NCI-H1417 treated with DMSO at 0.1 percent for 48 hours (cell line): ENCODE measurements at places on chromosomes 6 and 20.

- no peak for DNase-seq
Observed at GRCh38 chr6:150169609-150170008, 26.8 kb downstream of the PPP1R14C start.

DNA sequence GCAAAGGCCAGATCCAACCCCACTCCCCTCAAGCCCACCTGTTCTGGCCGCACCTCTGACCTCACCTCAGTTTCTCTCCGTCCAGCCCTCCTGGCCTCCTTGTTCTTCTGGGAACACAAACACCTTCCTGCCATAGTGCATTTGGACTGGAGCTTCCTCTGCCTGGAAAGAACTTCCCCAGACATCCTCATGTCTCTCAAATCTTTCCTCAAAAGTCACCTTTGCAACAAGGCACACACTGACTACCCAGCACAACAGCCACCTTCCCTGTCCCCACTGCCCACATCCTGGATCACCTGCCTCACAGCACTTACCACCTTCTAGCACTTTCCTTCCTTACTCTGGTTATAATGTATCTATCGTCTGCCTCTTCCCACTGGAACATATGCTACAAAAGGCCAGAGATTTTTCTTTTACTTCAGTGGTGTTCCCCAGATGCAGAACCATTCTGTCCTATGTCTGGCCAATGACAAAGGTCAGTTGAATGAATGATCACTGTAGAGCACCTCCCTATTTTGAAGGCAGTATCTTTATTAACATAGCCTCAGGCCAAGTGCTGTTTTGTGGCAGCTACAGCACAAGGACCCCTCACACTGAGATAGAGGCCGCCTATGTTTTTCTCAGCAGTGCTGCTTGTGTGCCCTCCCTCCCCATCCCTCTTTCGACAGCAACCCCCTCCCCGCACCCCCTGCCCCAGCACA lies 4.1 kb downstream of the HLA-B start:
- DNase-seq = no peak

DNA sequence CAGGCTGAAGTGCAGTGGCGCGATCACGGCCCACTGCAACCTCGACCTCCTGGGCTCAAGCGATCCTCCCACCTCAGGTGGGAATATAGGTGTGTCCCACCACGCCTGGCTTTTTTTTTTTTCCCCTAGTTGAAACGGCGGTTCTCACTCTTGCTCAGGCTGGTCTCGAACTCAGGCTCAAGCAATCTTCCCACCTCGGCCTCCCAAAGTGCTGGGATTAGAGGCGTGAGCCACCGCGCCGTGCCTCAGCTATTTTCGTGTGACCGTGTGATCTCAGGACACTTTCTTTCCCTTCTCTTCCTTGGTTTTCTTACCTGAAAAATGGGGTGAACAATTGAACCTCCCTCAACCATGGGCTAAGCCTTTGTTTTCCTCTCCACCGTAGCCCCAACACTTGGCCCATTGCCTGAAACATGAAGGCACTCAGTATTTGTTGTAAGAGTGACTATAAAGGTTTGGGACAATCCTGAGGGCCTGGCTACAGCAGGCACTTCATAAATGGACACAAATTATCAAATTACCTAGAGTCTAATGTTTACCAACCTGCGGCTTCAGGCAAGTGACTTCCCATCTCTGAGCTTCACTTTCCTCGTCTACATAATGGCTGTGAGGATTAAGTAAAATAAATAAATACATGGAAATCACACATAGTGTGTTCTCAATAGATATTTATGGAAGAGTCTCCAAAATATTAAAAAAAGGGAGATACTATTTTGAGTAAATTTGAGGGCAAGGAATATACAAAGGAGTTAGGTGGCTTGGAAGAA lies 31.4 kb upstream of the ID1 start:
- peak; percentile 79 for DNase-seq

- no peak for DNase-seq
Observed at GRCh38 chr20:13212750-13213149, 8.3 kb upstream of the ISM1 start.

DNA sequence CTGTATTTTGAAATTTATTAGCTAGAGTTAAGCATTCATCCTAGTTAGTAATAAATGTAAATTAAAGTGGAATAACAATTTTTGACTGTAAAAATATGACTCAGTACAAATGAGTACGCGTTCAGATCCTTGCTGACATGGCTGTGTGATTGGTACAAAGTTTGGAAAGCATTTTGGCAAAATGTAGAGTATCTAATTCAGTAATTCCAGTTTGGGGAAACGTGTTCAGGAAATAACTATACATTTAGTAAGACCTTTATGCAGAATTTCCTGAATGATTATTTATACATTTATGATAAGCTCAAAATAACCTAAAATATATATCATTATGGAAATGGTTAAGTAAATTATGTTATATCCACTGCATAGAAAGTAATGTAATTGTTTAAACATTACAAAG lies 8.0 kb downstream of the VTA1 start:
- DNase-seq = no peak

GRCh38 chr6:28664870-28665396 lies 139.3 kb downstream of the GPX5 start:
- no peak for DNase-seq

DNA sequence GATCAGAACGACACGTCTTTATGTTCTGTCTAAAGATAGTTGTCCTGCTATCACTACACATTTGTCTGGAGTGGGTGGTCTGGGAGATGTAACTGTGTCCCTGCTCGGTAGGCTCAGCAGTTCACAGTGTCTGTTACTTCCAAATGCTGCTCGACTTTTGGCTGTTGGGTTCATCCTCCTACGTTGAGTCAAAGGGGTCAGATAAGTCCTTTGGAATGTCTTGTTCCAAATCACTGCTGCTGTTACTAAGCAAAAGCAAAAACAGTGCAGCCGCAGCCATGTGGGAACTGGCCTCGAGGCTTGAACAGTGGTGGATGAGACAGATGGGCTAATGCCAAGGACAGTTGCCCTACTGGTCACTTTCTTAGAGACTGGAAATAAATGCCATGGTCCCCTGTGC lies 272.2 kb upstream of the MAP3K7 start:
- no peak for DNase-seq

DNA sequence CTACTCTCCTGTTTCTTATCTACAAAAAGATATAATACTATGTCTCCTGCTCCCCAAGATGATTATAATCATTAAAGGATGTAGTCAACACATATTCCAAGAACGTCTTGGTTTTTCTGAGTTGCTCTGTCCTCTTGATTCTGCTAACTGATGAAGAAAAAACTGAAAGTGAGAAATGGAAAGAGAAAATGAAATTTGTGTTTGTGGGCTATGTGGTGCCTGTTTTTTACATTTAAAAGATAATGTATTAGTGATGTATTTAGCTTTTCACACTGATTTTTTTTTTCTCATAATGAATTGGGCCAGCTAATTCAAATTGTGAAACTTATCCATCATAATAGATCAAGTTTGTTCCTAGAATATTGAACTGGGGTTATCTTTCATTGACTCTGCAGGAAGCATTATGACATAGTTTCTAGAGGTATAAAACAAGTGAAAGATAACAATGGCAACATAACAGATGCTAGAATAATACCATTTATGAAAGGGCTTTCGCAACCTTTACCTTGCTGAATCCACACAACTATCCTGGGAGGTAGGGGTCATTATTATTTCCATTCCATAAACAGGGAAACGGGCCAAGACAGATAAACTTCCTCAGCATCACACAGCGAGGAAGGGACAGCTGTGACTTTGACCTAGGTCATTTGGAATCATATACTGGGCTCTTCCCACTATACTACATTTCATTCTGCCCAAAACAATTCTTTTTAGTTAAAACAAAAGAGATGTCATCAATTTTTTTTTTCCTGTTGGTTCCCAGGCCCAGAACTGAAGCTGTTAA lies 336.7 kb downstream of the GJA1 start:
- DNase-seq = no peak
